ENCODE measurements at places on chromosomes 2 and 18. TPM values are rescaled to one million over a fixed set of nuclear protein-coding genes. Genes with fewer than 3 reads are reported as not detected.

The MALL gene
- total RNA-seq, result 2.0 TPM

- DNase-seq, result no peak
Observed at GRCh38 chr2:3738454-3738853, 35.1 kb downstream of the DCDC2C start.

The BMP10 gene
- 8.0 TPM for total RNA-seq

DNA sequence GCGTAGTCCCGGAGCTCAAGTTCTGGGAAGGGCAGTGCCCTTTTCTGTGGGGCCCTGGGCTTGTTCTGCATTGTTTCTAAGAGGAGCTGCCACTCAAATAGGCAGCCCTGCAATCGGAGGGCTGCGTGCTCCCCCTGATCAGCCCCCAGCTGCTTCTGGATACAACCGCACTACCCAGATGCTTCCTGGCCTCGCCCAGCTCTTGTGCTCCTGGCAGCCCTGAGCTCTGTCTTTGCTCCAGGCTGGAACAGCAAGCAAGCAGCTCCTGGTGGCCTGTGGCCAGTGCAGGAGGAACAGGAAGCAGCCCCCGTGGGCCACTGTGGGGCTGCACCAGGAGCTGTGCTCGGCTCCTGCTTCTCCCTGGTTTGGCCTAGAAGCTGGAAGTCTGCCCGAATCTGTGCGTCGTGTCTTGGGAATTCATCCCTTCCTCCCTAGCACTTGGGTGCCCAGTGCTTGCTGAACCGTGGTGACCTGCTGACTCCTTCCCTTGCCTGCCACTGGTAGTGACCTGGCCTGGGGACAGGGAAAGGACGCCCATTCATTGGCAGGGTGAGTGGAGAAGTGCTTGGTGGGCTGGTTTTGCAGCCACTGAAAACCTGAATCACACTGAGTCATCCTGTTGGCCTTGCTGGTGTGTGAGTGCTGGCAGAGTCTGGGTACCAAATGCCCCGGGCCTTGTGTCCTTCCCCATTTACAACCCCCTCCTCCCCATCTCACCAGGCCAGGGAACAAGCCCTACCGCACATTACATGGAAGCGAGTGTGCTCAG is 27.3 kb upstream of the NTSR2 start:
- DNase-seq, result no peak

The HOXD1 gene
- not detected for total RNA-seq
